ENCODE measurements at places on chromosomes 13 and 19.
A peak's percentile ranks its signal among the peaks of the same experiment; 100 is the strongest.

DNA sequence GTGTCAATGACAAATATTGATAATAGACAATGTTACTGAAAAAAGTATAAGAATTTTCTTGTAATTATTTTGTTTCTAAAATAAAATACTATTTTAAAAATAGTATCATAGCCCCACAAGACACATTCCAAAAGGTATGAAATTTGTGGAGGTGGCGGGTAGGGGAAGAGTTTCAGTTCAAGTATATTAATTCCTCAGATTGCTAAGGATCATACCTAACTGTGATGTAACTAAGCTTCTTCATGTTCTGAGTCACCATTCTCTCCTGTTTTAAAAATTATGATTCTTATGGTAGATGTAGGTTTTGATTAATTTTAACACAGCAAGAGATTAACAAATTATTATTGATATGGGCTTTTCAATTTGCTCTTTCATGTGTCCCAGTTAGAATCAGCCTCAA lies 61.3 kb downstream of the MYO16 start:
- DNase-seq, result no peak

GRCh38 chr19:36054733-36055686 lies at the start of gene WDR62:
Gene WDR62 (plus strand): TSS chr19:36054897. CDS start chr19:36054972, 75 bp downstream.
- peak; percentile 84 for DNase-seq

DNA sequence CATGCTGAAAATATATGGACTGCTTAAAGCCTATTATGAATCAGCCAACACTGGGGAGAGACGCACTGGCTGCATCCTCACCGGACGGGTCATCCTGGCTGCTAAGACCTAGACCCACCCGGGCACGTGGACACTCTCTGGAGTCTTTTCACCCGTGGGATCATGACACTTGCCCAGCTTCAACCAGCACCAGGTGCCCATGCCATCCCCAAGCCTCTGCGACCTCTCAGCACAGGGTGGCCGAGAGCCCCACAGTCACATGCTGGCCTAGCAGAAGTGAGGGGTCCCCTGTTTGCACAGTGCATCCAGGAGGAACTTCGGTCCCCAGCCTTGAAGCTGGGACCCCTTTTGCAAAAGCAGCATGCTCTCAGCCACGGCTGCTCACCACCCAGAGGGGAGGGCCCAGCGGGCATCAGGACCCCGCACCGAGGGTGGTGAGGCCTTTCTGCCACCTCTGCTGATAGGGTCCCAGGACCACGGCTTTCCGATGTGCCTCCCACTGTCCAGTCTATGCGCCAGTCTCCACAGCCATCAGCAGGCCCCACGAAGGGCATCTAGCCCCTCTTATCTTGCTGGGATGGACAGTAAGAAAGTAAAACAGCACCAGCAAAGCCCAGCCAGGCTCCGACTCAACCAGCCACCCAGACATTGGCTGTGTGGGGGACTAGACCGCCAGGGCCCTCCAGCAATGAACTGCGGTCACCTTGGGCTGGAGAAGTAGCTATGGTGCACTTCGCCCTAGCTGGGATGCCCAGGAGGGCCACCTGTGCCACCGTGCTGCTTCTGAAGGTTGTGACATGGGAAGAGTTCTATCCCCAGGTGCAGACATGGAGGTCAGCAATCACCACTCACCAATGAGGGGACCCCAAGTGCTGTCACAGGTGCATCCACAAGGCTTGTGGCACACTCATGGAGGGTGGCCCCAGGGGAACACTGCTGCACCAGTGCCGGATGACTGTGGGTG lies 73.1 kb downstream of the CEBPG start:
- no peak for DNase-seq

DNA sequence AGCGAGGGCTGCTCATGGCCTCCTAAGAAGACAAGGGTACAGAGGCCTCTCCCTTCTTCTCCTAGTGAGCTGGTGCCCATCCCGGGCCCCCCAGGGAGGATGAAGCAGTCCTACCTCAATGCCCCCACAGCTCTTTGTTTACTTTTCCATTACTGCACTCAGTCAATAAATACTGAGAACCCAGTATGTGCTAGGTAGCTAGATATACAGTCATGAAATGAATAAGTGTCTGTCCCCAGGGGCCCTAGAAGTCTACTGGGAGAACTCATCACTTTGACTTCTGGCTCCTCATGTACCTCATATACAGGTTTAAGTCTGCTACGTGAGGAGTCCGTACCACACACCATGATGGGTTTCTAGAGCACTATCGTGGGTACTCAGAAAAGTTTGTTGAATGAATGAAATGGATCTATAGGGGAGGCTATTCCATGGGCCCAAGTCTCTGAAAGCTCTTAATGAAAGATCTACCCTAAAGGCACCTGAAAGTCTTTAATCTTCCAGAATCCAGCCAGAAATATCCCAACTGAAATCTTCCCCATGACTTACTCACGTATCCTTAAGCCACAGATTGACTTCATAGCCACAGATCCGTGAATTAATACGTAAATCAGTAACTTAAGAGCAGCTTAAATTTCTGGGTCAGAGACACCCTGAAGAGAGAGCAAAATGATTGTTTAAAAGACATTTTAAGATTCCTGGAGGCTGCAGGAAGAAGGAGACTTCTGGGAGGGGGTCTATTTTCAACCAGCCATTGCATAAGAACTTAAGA lies 51.6 kb upstream of the POMP start:
- DNase-seq, result no peak

DNA sequence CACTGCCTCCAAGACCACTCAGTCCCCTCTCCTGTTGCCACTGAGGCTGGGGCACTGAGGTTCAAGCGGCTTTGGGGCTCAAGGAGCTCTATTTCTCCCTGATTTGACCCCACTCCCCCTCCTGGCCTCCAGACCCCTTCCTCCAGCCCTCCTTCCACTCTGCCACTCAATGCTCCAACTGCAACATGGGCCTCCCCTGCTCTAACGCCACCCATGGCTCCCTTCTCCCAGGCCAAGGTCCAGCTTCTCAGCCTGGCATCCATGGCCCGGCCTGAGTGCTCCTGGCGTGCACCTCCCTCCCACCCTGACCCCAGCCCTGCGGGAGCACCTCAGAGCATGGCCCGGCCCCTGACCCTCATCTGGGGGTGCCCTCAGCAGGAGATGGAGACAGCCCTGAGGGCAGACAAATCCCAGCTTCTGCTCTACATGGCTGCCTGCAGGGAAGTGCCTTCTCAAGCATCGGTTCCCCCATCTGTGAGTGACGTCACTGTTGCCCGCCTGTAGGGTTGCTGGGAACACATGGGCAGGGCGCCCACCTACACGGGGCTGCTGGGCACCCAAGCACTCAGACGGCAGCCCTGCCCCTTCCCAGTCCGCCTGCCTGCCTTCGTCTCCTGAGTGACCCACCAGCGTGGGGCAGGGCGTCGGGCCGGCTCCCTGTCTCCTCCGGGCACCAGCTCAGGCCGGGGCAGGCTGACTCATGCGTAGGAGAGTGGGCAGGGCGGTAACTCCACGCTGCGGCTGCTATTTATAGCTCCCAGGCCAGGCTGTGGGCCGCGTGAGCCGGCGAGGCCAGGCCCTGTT lies 1.6 kb upstream of the DIRAS1 start:
- peak; percentile 54 for DNase-seq

DNA sequence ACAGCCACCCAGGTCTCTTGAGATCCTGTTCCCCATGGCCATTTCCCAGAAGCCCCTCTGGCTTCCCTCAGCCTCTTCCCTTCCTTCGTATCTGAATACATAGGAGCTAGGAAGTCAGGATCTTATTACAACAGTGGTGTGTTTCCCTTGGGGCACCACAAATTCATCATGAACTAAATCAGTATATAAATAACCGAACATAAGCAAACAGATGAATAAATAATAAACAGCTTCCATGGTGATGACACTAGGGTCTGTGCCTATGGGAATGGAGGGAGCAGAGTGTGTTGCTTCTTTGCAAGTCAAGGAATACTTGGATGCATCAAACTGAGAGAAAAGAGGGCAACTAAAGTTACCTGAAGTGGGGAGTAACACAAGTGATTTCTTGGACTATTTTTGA lies 527.6 kb downstream of the LMO7 start:
- no peak for DNase-seq

DNA sequence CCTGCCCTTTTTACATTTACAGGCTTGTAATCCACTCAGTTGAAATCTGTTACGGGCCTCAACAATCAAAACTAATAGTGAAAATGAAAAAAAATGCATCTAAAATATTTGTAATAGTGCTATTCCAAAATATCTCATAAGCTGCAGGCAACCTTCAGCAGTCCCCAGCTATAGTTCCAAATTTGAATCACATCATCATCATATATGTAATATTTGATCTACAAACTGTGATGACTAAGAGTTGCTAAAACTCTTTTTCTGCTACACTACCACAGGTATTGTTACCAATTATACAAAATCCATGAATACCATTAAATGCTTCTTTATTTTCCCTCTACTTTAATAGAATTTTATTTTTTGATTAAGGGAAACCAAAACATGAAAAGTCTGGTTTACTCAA lies 121.4 kb upstream of the RFC3 start:
- DNase-seq, result peak; percentile 51

DNA sequence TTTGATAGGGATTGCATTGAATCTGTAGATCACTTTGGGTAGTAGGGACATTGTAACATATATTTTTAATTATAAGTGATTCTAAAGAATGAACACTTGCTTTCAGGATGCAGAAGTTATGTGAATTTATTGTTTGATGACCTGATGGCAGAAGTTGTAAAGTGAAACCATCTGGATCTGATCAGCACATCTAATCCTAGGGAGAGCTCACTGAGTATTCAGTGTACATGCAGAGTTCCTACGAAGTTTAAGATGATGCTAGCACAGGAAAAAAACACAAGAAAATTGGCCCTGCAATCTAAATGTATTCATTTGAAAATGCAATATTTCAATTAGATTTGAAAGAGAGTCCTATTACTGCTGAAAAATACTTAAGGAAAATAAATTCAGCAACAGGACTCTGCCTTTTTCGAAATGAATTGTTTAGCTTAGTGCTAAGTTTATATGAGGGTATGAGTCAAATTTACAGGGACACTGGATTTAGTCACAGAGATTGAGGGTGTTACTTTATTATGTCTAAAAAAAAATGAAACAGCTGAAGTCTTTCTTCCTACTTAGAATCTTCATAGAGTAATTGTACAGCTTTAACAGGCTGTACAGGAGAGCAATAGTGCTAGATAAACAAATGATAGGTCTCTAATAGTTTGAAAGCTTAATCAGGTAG lies 385.7 kb downstream of the DCT start:
- no peak for DNase-seq

GRCh38 chr19:29404951-29405727 lies 120.7 kb upstream of the VSTM2B start:
- peak; percentile 1 for DNase-seq

DNA sequence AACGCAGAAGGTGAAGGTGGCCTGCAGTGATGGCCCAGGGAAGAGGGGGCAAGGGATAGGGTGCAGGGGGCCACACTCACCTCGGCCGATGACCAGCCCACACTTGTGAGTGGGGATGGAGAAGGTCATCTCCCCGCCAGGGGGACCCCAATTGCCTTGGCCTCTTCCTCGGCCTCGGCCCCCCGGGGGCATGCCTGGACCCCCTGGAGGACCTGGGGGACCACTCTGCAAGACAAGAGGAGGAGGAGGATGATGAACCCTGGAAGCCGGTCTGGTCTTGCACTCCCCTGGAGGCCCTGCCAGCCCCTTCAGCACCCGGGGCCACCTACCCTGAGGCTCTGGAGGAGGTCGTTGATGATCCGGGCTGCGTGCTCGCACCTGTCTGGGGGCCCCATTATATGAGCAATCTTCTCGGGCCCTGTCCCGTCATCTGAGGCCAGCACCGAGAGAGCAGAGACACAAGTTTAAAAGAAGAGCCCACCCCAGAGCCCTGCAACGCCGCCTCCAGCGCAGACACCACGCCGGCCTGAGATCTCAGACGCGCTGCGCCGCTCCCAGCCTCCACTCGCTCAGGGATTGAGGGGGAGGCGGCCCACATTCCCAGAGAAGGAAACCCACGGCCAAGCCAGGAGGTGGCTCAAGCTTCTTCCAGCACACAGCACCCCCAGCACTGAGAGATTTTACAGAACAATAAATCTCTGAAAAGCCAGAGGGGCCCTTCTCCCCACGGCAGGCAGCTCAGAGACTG lies 7.8 kb downstream of the KHSRP start:
- no peak for DNase-seq

- no peak for DNase-seq
Measured at GRCh38 chr13:25207291-25207810, 35.3 kb upstream of the AMER2 start.

DNA sequence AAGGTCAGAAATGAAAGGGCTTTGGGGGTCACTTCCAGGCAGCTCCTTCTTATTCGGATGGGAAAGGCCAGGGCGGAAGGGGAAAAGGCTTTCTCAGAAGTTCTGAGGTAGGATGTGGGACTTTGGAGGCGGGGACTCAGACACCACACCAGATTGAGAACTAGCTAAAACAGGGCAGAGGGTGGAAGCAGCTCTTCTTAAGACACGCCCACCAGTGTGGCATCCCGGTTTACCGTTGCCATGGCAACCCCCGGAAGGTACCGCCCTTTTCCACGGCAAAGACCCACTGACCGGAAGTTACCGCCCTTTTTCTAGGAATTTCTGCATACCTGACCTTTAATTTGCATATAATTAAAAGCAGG lies 3.8 kb upstream of the LILRA5 start:
- no peak for DNase-seq

- DNase-seq, result no peak
Measured at GRCh38 chr13:66344805-66345517, 885.2 kb downstream of the PCDH9 start.

GRCh38 chr19:45320997-45321775 lies 1.5 kb downstream of the CKM start:
- DNase-seq, result no peak

- no peak for DNase-seq
Measured at GRCh38 chr19:28889941-28890670, 322.8 kb downstream of the UQCRFS1 start.

DNA sequence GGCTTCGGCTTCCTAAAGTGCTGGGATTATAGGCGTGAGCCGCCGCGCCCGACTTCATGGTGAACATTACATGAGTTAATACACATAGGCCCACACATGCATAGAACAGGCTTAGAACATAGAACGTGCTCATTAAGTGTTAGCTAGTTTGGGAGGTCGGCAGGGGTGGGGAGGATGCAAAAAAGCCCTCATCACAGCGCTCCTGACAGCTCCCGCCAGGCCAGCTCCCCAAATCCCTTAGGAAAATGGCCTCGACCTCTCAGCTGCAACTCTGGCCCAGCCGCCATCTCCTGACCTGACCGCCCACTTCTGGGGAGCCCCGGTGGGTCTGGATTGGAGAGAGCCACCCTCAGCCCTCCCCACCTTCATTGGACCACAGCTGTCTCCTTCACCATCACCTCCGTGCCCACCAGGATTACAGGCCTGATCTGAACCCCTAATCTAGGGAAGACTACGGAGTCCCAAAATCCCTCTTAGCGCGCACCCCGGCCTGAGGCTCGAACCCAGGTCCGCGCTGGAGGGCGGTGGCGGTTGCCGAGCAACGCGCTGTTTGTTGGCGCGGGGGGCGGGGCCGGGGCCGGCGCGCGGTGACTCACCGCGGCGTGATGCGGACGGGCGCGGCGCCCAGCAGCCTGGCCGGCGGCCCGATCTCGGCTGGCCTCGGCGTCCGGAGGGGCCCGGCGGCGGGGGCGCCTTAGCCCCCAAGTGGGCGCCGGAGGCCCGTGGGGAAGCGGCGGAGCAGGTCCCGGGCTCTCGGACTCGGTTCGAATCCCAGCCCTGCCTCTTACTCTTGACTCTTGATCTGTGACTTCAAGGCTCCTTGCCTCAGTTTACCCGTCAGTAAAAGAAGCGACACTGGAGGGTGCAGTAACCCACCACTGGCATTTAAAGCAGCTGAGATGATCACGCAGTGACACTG lies 26.7 kb upstream of the NANOS3 start:
- peak; percentile 89 for DNase-seq
